GM10248 (cell line): ENCODE measurements at places on chromosomes 3 and 15.

- DNase-seq: no peak
Observed at GRCh38 chr15:33894193-33894592, 74.1 kb upstream of the CHRM5 start.

DNA sequence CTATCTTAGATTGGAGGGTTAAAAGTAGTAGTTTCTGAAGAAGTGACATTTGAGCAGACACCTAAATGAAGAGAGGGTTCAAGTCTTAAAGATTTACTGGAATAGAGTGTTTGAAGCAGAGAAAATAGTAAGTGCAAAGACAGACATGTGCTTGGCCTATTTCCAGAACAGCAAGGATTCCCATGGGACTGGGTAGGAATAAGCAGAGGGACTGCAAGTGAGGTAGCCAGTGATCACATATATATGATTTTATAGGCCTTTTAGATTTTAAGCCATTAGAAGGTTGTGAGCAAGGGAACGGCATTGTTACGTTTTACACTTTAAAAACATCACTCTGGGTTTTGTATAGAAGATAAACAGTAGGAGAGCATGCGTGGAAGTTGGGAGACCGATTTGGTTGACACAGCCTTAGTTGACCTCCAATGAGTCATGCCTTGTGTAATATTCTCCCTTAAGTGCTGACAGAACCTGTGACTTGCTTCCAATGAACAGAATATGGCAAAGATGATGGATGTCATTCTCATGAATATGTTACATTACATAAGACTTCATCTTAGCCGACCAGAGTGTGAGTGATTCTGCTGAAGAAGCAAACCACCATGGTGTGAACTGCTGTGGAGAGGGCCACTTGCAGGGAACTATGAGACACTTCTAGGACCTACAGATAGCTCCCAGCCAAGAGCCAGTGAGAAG lies 37.1 kb upstream of the SLC4A7 start:
- DNase-seq: no peak

GRCh38 chr3:46500656-46501635 lies 3.2 kb downstream of the RTP3 start:
- DNase-seq: peak; percentile 28

- DNase-seq: no peak
Observed at GRCh38 chr15:51117270-51117669, 22.6 kb upstream of the TNFAIP8L3 start.

DNA sequence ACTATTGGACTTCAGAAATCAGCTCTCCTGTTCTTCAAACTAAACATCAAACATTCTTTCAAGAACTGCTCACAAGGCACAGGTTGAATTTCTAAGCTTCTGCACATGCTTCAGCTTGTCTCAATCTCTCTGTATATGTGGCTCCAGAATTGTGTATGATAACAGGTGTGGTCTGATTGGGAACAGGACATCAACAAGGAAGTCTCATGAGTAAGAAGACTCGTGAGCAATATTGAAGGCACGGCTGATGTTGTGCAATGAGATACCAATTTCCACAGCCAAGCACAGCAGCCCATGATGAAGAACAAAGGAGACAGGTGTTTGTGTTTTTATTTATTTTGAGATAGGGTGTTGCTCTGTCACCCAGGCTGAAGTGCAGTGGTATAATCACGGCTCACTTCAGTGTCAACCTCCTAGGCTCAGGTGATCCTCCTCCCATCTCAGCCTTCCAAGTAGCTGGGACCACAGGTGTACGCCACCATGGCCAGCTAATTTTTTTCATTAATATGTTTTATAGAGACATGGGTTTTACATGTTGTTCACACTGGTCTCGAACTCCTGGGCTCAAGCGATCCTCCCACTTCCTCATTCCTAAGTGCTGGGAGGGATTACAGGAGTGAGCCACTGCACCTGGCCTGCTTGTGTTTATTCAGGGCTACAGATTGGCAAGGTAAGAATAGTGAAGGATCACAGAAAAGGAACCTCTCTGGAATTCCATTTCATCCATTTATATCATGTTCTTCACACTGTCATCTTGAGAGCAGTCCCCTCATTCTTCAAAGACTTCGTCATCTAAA lies 32.2 kb upstream of the ABHD17C start:
- no peak for DNase-seq

DNA sequence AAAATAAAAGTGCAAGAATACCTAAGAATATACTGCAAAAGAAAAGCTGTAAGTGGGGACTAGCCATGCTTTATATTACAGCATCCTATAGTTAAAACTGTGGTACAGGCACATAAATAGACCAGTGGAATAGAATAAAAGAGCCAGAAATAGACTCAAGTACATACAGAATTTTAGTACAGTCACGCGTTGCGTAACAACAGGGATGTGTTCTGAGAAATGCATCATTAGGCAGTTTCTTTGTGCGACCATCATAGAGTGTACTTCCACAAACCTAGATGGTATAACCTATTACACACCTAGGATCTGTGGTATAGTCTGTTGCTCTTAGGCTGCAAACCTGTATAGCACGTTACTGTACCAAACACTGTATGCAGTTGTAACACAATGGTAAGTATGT lies 61.8 kb downstream of the PCCB start:
- no peak for DNase-seq

DNA sequence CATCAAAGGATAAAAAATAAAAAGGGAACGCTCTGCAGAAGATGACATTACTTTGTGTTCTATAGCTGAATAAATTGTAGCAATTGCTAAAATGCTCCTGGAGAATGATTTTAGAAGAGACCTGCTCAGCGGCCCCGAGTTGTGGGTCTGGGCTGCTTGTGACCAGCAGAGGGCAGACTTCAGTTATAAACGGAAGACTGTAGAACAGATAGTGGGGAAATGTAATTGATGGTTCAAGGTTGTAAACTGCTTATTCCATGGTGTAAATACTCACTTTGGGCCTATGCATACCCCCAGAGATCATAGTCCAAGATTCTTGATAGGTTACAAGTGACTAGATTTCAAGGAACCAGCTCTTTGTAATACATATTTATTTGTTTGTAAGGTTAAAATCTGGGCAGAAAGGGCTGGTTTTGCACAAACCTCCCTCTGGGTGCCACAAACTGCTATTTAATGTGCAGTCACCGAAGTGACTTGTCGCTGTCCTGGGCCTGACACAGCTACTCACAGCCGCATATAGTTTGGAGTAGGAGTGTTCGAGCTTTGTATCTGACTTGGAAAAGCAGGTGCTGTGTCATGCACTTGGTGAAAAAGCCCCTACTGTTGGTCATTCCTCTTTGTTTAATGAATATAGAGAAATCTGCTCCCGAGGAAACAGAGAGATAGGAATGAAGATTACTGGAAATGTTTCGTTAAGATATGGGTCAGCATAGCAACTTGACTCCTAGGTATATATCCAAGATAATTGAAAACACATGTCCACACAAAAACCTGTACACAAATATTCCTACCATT lies 34.7 kb upstream of the NDUFB4 start:
- DNase-seq: peak; percentile 55

DNA sequence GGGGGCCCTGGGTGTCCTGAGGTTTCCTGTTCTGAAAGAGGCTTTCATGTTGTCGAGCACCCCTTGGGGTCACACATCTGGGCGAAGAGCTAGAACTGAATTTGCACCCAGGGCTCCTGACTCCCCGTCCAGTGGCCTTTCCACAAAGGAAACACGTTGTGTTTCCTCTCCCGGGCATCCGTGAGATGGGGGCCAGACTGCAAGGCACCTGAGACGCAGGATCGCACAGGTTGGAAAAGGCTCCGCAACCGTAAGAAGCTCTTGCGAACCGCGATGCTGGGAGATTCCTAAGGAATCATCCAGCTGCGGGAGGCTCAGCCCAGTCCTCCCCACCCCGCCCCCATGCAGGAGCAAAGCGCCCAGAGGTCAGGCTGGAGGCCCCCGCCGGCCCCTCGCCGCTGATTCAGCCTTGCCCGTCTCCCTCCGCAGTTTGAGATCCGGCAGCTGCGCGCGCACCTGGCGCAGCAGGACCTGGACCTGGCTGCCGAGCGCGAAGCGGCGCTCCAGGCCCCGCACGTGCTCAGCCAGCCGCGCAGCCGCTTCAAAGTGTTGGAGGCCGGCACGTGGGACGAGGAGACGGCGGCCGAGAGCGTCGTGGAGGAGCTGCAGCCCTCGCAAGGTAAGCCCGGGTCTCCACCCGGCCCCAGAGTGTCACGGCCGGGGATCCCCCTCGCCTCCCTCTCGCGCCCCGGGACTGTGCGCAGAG lies 119.6 kb downstream of the ETFA start:
- no peak for DNase-seq

- DNase-seq: no peak
Observed at GRCh38 chr3:178583963-178584575, 47.8 kb downstream of the KCNMB2 start.
